ENCODE measurements at places on chromosomes 16 and 17.

DNA sequence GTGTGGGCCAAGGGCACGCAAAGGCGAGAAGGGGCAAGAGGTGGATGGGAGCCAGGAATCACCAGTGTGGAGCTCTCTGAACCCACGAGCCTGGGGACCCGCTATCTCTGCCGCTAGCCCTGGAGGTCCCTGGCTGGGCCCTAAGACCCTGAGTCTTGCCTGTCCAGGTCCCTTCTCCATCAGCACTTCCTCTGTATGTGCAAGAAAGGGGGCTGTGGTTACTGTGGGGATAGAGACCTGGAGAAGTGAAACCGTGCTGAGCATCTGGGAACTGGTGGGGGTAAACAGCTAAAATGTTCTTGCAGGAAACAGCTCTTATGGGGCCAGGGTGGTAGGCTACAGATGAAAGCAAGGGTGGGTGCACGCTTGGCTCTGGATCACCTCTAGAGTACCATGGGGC is 3.1 kb downstream of the SPNS3 start:
- no peak for DNase-seq

DNA sequence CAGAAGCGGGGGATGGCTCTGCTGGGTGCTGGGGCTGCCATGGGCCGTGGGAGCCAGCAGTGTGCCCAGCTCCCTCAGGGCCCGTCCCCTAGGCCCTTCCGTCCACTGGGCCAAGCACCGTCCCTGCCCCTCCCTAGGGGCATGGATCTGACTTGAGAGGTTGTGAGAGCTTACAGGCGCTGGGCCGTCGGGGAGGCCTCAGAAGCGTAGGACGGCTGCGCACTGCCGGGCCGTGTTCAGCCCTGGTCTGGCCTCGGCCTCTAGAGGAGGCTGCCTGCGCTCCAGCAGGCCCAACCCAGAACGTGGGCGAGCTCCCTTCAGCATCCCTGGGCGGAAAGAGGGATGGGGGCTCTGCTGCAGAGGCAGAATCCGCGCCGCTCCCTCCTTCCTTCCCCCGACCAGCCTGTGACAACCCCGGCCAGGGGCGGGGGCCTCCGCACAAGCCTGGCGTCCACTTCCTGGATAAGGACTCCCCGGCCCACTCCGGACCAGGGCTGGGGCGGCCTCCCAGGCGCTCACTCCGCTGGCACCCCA is 685 bp upstream of the MPG start:
- peak; percentile 59 for DNase-seq

- DNase-seq, result no peak
These were observed 3.2 kb downstream of the NDE1 start for GRCh38 chr16:15653227-15653626.

- DNase-seq, result peak; percentile 50
These were observed 1.3 kb downstream of the AKAP1 start for GRCh38 chr17:57086069-57086930.

DNA sequence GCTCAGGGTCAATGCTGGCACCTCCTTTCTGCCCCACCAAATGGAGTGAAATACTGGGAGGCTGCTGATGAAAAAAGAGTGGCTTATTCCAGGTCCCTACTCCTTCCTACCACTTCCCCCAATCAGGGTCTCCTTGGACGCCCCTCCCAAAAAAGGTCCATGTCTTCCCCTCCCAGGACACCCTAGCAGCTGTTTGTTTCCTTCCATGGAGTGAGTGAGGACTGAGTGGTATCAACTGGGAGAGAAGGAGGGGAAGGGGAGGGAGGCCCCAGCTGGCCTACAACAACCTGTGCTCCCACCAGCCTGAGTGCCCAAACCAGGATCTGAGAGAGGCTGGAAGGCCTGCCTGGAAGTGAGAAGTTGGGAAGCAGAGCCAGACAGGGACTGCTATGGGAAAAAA is 28.7 kb upstream of the NGFR start:
- no peak for DNase-seq

- no peak for DNase-seq
These were observed 144.4 kb downstream of the GAS7 start for GRCh38 chr17:10053782-10054540.

DNA sequence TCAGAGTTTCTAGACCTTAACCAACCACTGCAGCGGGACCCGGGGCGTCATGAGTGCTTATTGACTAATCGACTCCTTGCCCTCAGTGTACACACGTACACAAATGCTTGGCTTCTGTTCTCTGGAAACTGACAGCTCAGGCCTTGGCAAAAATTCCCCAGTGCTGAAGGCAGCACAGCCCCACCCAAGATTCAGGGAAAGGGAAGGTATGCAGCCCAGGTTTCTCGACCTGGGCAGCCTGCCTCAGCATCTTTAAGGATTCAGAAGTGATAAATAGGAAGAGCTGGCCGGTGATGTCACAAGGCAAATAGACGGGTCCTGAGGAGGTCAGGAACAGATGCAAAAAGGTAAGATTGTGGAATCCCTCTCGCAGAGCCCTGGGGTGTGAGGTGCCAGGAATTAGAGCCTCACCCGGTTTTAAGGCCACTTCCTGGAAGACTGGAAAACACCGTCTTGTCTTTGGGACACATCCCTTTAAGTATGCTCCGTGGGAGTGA is 9.0 kb upstream of the CDH3 start:
- no peak for DNase-seq

DNA sequence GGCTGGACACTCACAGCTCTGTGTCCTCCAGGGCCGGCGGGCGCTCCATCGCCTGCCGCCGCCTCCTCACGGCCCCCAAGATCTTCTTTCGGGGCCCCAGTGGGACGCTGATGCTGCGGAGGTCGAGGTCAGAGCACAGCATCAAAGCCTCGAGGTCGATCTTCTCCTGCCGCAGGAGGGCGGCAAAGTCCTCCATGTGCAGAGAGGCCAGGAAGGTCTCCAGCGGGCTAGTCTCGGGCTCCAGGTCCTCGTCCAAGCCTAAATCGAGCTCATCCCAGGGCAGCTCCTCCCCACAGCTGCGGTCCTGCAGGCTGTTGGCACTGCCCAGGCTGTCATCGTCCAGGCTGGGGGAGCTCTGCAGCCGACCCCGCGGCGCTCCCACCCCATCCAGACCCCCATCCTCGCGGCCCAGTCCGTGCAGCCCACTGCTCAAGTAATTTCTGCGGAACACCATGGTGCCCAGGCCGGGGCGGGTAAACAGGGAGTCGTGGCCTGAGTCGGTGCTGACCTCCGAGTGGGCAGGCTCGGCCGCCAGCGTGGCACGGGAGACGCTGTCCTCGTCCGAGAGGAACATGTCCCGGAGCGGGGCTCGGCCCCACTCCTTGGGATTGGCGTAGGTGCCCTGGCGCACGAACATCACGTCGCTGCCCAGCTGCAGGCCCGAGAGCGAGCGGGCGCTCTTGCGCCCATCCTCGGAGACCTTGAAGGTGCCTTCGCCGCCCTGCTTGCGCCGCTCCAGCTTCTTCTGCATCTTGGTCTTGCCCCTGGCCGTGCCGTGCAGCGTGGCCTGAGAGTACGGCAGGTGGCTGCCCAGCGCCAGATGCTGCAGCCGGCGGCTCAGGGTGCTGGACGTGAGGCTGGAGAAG is 3.4 kb downstream of the USH1G start:
- no peak for DNase-seq

DNA sequence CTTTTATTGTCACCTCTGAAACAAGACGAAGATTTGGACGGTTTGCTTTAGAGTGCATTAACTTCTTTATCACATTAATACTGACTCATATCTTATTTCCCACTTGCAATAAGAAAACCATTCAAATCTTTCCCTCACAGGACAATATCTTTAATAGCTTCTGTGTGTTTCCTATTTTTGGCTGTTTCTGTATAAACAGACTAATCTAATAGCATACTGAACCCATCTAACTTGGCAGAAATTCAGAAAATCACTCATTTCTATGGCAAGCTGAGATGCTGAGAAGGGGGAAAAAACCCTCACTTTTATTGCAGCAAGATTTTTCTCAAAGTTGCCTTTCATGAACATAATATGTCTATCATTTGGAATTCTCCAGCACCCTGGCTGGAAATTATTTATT is 524.9 kb downstream of the WWOX start:
- no peak for DNase-seq

Data from WERI-Rb-1 (cell line).